Right atrium auricular region (tissue), 2 donors: ENCODE measurements at places on chromosomes 5 and 9. TPM values are rescaled to one million over a fixed set of nuclear protein-coding genes. Genes with fewer than 3 reads are reported as not detected.

SLC28A3 gene
- 0.33 TPM for total RNA-seq

DNA sequence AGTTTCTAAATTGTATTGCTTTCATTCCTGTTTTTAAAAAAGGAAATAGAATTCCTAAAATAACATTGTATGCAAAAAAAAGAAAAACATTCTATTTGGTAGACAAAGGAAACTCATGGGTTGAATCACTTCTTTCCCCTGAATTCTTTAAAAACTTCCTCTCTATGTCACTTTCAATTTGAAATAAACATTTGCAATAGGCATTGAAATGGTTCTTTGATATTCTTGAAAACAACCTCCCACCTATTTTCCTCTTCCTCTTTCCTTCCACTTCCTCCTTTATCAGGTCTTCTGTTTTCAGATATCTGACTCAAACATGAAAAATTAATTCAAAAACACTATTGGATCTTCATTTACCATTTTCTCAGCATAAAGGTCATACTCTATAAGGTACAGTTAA is 442.0 kb upstream of the MEF2C start:
- H3K4me1 ChIP-seq: no peaks in the 10 kb centered on the region
- H3K27me3 ChIP-seq: no peaks in the 10 kb centered on the region
- no peak overlapping the region for H3K4me3 ChIP-seq
- H3K36me3 ChIP-seq: no peaks in the 10 kb centered on the region
- DNase-seq: no peak
- H3K27ac ChIP-seq: no peak overlapping the region

- no peaks in the 10 kb centered on the region for H3K4me1 ChIP-seq
- H3K4me3 ChIP-seq: no peak overlapping the region
Observed at GRCh38 chr5:148976569-148977381, 86.1 kb downstream of the SH3TC2 start.

- H3K36me3 ChIP-seq: no peaks in the 10 kb centered on the region
- H3K4me1 ChIP-seq: no peaks in the 10 kb centered on the region
- no peak for DNase-seq
Observed at GRCh38 chr5:115024922-115025321, 144.8 kb downstream of the TRIM36 start.

GRCh38 chr9:135077497-135078200 is 9.8 kb upstream of the OLFM1 start:
- peaks cover 21% of the 10 kb centered on the region for H3K4me1 ChIP-seq
- H3K4me3 ChIP-seq: no peak overlapping the region
- DNase-seq: no peak
- no peaks in the 10 kb centered on the region for H3K36me3 ChIP-seq
- H3K27ac ChIP-seq: no peak overlapping the region

GRCh38 chr9:92242260-92243136 is 51.0 kb downstream of the IARS1 start:
- no peaks in the 10 kb centered on the region for H3K27me3 ChIP-seq
- no peak overlapping the region for H3K27ac ChIP-seq
- H3K4me3 ChIP-seq: no peak overlapping the region
- no peaks in the 10 kb centered on the region for H3K4me1 ChIP-seq
- DNase-seq: no peak
- H3K36me3 ChIP-seq: peaks cover 96% of the 10 kb centered on the region

CBY3 gene
- total RNA-seq: not detected

GRCh38 chr5:31607546-31607945 is 31.4 kb upstream of the PDZD2 start:
- no peaks in the 10 kb centered on the region for H3K4me1 ChIP-seq
- H3K4me3 ChIP-seq: no peak overlapping the region
- DNase-seq: no peak
- no peaks in the 10 kb centered on the region for H3K27me3 ChIP-seq
- no peaks in the 10 kb centered on the region for H3K36me3 ChIP-seq
- no peak overlapping the region for H3K27ac ChIP-seq

SCGB3A2 gene
- not detected for total RNA-seq

MYMK gene
- total RNA-seq: not detected

DNA sequence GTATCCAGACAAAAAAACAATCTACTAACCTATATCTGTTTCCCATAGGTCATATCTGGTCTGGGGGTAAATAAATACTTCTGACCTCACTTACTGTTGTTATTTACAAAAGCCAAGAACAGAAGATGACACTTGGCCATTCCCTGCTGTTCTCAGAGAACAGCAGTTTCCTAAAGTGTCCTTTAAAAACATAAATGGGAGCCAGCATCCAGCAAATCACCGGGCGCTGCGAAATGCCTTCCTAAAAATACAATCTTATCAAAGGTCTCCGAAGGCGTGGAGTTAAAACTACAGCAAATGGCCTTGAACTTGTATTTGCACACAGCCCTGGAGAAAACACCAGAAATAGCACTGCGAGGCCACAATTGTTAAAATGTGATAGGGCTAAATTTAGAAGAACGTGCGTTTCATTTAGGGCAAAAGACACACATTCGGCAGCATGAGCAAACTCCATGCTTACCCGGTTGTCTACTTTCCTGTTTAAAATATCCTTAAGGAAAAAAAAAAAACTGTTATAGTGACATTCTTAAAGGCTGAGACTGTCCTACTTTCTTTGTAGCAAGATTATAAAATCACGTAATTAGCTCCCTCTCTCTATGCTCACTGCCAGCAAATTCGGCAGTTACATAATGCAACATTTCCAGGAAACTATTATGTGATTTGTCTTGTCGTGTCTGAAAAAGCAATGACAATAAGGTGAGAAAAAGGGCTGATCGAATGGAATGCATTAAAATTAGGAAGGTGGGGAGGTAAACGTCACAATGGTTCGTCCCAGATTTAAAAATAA is 1.5 kb downstream of the NFIL3 start:
- no peaks in the 10 kb centered on the region for H3K27me3 ChIP-seq
- no peak for DNase-seq
- H3K36me3 ChIP-seq: no peaks in the 10 kb centered on the region
- peak overlapping the region; percentile 80 for H3K4me3 ChIP-seq
- H3K27ac ChIP-seq: peak overlapping the region; percentile 95
- H3K4me1 ChIP-seq: peaks cover 54% of the 10 kb centered on the region

- no peak for DNase-seq
- no peaks in the 10 kb centered on the region for H3K4me1 ChIP-seq
- H3K36me3 ChIP-seq: no peaks in the 10 kb centered on the region
Observed at GRCh38 chr5:52544738-52545137, 243.0 kb upstream of the ITGA1 start.

DNA sequence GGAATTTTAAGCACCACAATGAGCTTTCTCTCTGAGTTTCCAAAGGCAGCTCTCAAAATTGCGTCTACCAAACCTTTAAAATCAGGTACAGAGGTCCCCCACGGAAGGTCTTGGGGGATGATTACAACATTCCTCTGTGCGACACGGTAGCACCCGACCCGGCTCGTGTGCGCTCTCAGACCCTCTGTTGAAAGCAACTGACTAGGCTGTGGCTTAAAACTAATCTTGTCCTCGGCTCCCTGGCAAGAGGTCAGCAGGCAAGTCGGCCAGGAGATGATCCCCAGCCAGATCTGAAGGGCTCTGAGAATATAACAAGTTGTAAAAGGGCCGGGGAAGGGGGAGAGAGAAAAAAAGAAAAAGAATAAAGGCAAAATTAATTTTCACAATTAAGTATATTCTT is 92.6 kb upstream of the LMX1B start:
- peaks cover 5% of the 10 kb centered on the region for H3K27me3 ChIP-seq
- H3K27ac ChIP-seq: no peak overlapping the region
- no peaks in the 10 kb centered on the region for H3K4me1 ChIP-seq
- no peaks in the 10 kb centered on the region for H3K36me3 ChIP-seq
- no peak for DNase-seq

- H3K27me3 ChIP-seq: no peaks in the 10 kb centered on the region
- H3K4me3 ChIP-seq: no peak overlapping the region
- H3K4me1 ChIP-seq: no peaks in the 10 kb centered on the region
Observed at GRCh38 chr5:94431696-94432095, 186.7 kb downstream of the KIAA0825 start.

DNA sequence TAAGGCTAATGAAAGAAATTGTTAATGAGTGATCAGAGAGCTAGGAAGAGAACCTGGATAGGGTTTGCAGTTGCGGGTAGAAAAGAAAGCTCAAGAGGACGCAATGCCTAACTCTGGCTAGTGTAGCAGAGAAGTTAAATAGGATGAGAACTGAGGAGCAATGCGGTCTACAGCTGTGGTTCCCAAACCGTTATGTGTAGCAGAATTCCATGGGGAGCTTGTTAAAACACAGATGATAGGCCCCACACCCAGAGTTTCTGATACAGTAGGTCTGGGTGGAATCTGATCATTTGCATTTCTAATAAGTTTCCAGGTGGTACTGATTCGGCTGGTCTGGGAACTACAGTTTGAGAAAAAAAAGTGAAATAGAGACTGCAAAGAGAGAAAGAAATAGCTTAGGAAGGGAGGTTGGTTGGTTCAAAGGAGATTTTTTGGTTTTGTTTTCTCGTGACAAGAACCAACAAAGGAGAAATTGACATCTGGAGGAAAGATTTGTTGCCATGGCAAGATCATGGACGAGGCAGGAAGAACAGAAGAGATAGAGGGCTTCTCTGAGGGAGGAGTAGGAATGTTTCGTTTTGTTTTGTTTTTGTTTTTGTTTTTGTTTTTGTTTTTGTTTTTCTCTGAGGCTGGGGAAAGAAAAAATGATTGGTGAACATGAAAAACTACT is 276.1 kb downstream of the ARRDC3 start:
- no peaks in the 10 kb centered on the region for H3K36me3 ChIP-seq
- no peak for DNase-seq
- no peaks in the 10 kb centered on the region for H3K27me3 ChIP-seq
- H3K4me1 ChIP-seq: no peaks in the 10 kb centered on the region

DNA sequence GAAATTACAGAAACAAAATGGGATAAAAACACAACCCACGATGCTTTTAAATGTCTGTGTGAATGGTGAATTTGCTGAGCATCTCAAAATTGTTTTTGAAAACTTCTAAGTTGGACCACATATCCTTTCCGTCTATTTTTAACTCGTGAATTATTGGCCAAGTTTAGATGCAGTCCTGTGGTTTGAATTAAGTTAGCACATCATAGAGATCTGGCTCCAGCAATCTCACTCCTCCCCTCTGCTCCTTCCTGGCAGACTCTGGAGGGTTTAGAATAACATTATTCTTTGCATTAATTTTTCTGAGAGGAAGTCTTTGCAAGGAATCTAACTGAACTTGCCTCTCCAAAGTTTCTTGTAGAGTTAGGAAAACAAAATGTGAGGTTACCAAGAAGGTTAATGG is 14.5 kb upstream of the ANKRD55 start:
- no peak overlapping the region for H3K27ac ChIP-seq
- no peaks in the 10 kb centered on the region for H3K4me1 ChIP-seq
- H3K27me3 ChIP-seq: no peaks in the 10 kb centered on the region
- H3K36me3 ChIP-seq: no peaks in the 10 kb centered on the region

- no peaks in the 10 kb centered on the region for H3K27me3 ChIP-seq
- no peaks in the 10 kb centered on the region for H3K4me1 ChIP-seq
- DNase-seq: no peak
- H3K36me3 ChIP-seq: no peaks in the 10 kb centered on the region
- no peak overlapping the region for H3K27ac ChIP-seq
Observed at GRCh38 chr9:94741866-94742265, 15.4 kb downstream of the AOPEP start.

DNA sequence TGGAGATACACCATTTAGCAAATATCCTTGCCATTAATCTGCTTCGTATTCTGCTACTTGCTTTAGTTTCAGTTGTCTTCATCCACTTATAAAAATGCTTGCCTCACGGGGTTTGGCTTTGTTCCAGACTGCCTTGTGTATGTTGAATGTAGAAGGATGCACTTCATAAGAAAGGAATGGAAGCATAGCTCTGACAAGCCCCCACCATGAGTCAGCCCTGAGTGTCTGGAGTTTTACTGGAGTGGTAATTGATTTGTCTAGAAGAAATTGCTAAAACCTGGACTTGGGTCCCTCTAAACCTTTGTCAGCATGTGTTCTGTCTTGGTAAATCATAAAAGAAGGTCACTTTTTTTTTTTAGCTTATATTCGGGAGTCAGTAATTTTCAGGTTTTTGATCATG is 4.6 kb downstream of the TEX48 start:
- DNase-seq: no peak
- no peaks in the 10 kb centered on the region for H3K36me3 ChIP-seq
- H3K4me3 ChIP-seq: no peak overlapping the region
- no peaks in the 10 kb centered on the region for H3K27me3 ChIP-seq
- H3K4me1 ChIP-seq: no peaks in the 10 kb centered on the region
- no peak overlapping the region for H3K27ac ChIP-seq

- no peak overlapping the region for H3K4me3 ChIP-seq
- H3K4me1 ChIP-seq: no peaks in the 10 kb centered on the region
- no peak for DNase-seq
- no peak overlapping the region for H3K27ac ChIP-seq
- no peaks in the 10 kb centered on the region for H3K36me3 ChIP-seq
Observed at GRCh38 chr5:39765366-39765765, 340.6 kb upstream of the DAB2 start.

GRCh38 chr9:113558632-113559502 is 95.3 kb downstream of the RGS3 start:
- peak overlapping the region; percentile 79 for H3K27ac ChIP-seq
- H3K4me3 ChIP-seq: no peak overlapping the region
- peak; percentile 91 for DNase-seq
- H3K4me1 ChIP-seq: no peaks in the 10 kb centered on the region
- H3K36me3 ChIP-seq: no peaks in the 10 kb centered on the region

- DNase-seq: no peak
- no peak overlapping the region for H3K4me3 ChIP-seq
- no peaks in the 10 kb centered on the region for H3K27me3 ChIP-seq
- peak overlapping the region; percentile 44 for H3K27ac ChIP-seq
- H3K4me1 ChIP-seq: no peaks in the 10 kb centered on the region
Observed at GRCh38 chr9:111450124-111450523, 34.1 kb downstream of the ECPAS start.

GABRP gene
- 0.16 TPM for total RNA-seq

GRCh38 chr9:97772145-97772544 is 75.0 kb upstream of the XPA start:
- H3K27me3 ChIP-seq: no peaks in the 10 kb centered on the region
- no peaks in the 10 kb centered on the region for H3K36me3 ChIP-seq
- H3K27ac ChIP-seq: no peak overlapping the region
- no peak for DNase-seq

- H3K27ac ChIP-seq: no peak overlapping the region
- no peaks in the 10 kb centered on the region for H3K36me3 ChIP-seq
- H3K4me1 ChIP-seq: no peaks in the 10 kb centered on the region
- H3K27me3 ChIP-seq: no peaks in the 10 kb centered on the region
Observed at GRCh38 chr5:6680922-6681321, 32.3 kb upstream of the TENT4A start.

GRCh38 chr5:177973066-177973635 is 22.9 kb downstream of the PROP1 start:
- DNase-seq: no peak
- no peaks in the 10 kb centered on the region for H3K36me3 ChIP-seq
- no peak overlapping the region for H3K4me3 ChIP-seq
- H3K27me3 ChIP-seq: no peaks in the 10 kb centered on the region

INSL4 gene
- total RNA-seq: not detected

TMEM215 gene
- not detected for total RNA-seq
